ENCODE measurements at places on chromosomes 7 and 10.
A peak's percentile ranks its signal among the peaks of the same experiment; 100 is the strongest.

DNA sequence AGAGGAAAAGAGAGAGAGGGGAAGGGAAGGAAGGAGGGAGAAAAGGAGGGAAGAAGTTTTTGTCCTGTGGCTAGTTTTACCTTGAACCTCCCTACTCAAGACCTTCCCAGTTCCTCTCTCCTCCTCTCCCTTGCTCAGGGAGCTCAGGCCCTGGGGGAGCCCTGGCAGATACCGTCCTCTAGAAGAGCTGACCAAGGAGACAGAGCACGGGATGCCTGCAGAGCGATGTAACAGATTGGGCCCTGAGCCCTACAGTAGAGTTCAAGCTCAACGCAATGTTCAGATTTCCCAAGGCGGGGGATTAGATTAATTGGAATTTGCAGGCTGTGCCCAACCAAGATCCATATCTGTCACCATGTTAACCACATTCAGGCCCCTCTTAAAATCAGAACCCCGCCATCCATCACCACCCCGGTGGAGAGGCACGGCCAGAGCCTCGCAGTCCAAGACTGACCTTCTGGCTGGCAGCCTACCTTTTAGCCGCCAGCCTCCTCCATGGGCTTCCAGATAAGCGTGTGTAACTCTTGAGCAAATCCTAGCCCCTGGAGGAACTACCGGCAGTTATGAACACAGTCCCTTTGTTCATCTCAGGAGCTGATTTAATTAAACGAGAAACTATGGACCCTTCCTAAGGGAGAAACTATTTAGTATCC is 70.6 kb downstream of the KCNMA1 start:
- peaks cover 10% of the 10 kb centered on the region for H3K27me3 ChIP-seq
- no peaks in the 10 kb centered on the region for H3K4me1 ChIP-seq
- no peak overlapping the region for H3K27ac ChIP-seq
- no peak for DNase-seq
- H3K36me3 ChIP-seq, result no peaks in the 10 kb centered on the region

- no peak overlapping the region for H3K4me3 ChIP-seq
- no peak overlapping the region for H3K27ac ChIP-seq
These were observed 42.8 kb downstream of the MYL10 start for GRCh38 chr7:101586078-101586905.

GRCh38 chr7:8154272-8154671 is 107.7 kb downstream of the ICA1 start:
- no peak overlapping the region for H3K4me3 ChIP-seq
- H3K27ac ChIP-seq, result no peak overlapping the region
- peaks cover 22% of the 10 kb centered on the region for H3K4me1 ChIP-seq
- H3K27me3 ChIP-seq, result no peaks in the 10 kb centered on the region

DNA sequence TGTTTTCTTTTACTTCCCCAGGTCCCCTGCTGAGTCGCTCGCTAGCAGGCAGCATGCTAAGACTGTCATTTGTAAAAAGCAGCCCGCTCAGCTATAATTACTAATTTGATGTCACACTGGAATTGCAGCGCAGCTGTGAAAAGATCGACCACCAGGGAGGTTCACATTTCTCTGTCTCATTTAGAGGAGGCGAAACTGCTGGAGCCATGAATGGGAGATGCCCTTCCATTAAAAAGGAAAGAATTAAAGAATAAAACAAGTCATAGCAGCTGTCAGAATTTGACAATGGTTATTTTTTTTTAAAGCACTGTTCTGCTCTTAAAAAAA is 153.5 kb downstream of the PIP4K2A start:
- peaks cover 2% of the 10 kb centered on the region for H3K4me1 ChIP-seq
- no peak overlapping the region for H3K27ac ChIP-seq
- no peaks in the 10 kb centered on the region for H3K27me3 ChIP-seq

GRCh38 chr7:133910761-133911160 is 216.4 kb upstream of the LRGUK start:
- H3K27me3 ChIP-seq, result no peaks in the 10 kb centered on the region
- no peak for DNase-seq
- peaks cover 26% of the 10 kb centered on the region for H3K36me3 ChIP-seq
- H3K4me1 ChIP-seq, result peaks cover 6% of the 10 kb centered on the region
- no peak overlapping the region for H3K27ac ChIP-seq

DNA sequence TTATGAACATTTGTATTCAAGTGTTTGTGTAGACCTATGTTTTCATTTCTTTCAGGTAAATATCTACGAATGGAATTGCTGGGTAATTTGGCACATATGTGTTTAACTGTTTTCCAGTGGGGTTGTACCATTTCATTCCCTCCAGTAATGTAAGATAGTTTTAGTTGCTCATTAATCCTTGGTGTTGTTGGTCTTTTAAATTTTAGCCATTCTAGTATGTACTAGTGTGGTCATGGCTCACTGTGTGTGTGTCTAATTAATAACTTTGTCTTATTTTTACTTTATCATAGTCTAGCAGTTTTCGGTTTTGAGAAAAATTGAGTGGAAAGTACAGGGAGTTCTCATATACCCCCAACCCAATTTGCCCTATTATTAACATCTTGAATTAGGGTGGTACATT is 278.8 kb downstream of the CAMK1D start:
- no peaks in the 10 kb centered on the region for H3K27me3 ChIP-seq
- H3K27ac ChIP-seq, result no peak overlapping the region
- H3K4me1 ChIP-seq, result peaks cover 19% of the 10 kb centered on the region
- H3K4me3 ChIP-seq, result no peak overlapping the region
- DNase-seq, result no peak
- H3K36me3 ChIP-seq, result peaks cover 2% of the 10 kb centered on the region

DNA sequence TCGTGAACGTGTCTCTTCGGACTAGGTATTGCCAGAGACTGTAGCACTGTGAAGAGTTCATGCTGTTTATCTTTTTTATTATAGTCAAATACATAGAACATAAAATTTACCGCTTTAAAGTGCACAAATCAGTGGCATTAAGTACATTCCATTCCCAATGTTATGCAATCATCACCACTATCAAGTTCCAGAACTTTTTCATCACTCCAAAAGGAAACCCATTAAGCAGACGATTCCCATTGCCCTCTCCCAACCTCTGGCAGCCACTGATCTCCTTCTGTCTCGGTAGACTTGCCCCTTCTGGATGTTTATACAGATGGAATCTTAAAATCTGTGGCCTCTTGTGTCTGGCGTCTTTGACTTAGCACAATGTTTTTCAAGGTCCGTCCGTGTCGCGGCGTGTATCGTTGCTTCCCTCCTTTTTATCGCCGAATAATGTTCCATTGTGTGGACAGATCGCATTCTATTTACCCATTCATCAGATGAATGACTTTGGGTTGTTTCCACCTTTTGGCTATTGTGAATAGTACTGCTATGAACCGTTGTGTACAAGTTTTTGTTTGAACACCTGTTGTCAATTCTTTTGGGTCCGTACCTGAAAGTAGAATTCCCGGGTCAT is 2.7 kb downstream of the PROSER2 start:
- no peaks in the 10 kb centered on the region for H3K36me3 ChIP-seq
- H3K4me1 ChIP-seq, result peaks cover 5% of the 10 kb centered on the region
- H3K27ac ChIP-seq, result no peak overlapping the region
- no peak overlapping the region for H3K4me3 ChIP-seq
- H3K27me3 ChIP-seq, result peaks cover 42% of the 10 kb centered on the region

- DNase-seq, result no peak
- H3K36me3 ChIP-seq, result peaks cover 2% of the 10 kb centered on the region
- peaks cover 4% of the 10 kb centered on the region for H3K27me3 ChIP-seq
- H3K4me1 ChIP-seq, result peaks cover 3% of the 10 kb centered on the region
- H3K27ac ChIP-seq, result no peak overlapping the region
These were observed 43.7 kb downstream of the ELFN1 start for GRCh38 chr7:1713502-1714484.

- no peaks in the 10 kb centered on the region for H3K4me1 ChIP-seq
- H3K36me3 ChIP-seq, result no peaks in the 10 kb centered on the region
- DNase-seq, result no peak
- no peaks in the 10 kb centered on the region for H3K27me3 ChIP-seq
- H3K27ac ChIP-seq, result no peak overlapping the region
These were observed 592.7 kb downstream of the INHBA start for GRCh38 chr7:41110186-41110585.

- no peak overlapping the region for H3K27ac ChIP-seq
- no peak overlapping the region for H3K4me3 ChIP-seq
- H3K36me3 ChIP-seq, result no peaks in the 10 kb centered on the region
- H3K4me1 ChIP-seq, result no peaks in the 10 kb centered on the region
- DNase-seq, result no peak
These were observed 402.3 kb downstream of the TYW1 start for GRCh38 chr7:67398916-67399315.

- peak; percentile 33 for DNase-seq
- peaks cover 18% of the 10 kb centered on the region for H3K4me1 ChIP-seq
- H3K36me3 ChIP-seq, result no peaks in the 10 kb centered on the region
- H3K4me3 ChIP-seq, result no peak overlapping the region
- no peak overlapping the region for H3K27ac ChIP-seq
- H3K27me3 ChIP-seq, result no peaks in the 10 kb centered on the region
These were observed 11.2 kb upstream of the PRDX3 start for GRCh38 chr10:119189811-119190282.

GRCh38 chr10:94288361-94289101 is 74.2 kb downstream of the NOC3L start:
- H3K4me3 ChIP-seq, result no peak overlapping the region
- H3K36me3 ChIP-seq, result no peaks in the 10 kb centered on the region
- no peaks in the 10 kb centered on the region for H3K4me1 ChIP-seq
- no peak overlapping the region for H3K27ac ChIP-seq
- peaks cover 22% of the 10 kb centered on the region for H3K27me3 ChIP-seq
- no peak for DNase-seq

GRCh38 chr10:76921383-76922010 is 716.1 kb downstream of the KCNMA1 start:
- H3K27me3 ChIP-seq, result no peaks in the 10 kb centered on the region
- no peaks in the 10 kb centered on the region for H3K4me1 ChIP-seq
- no peak for DNase-seq
- no peaks in the 10 kb centered on the region for H3K36me3 ChIP-seq

DNA sequence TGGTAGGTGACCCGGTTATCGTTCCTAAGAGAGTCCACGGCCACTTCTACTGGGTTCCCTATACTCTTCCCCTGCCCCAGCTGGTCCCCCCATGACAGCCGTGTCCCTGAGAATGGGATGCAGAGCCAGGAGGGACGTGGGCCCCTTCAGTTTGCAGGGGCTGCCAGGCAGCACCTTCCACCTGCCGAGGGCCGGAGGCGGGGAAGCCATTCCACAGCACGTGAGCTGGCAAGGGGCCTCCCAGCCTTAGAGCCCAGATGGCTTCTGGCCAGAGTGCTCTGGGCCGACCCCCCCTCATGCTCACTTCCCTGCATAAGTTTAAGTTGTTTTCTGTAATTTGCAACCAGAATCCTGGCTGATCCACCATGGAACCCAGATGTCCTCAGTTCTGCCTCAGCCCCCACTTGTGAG is 39.0 kb downstream of the DIP2C start:
- no peaks in the 10 kb centered on the region for H3K4me1 ChIP-seq
- H3K27me3 ChIP-seq, result peaks cover 4% of the 10 kb centered on the region
- H3K36me3 ChIP-seq, result no peaks in the 10 kb centered on the region
- no peak overlapping the region for H3K27ac ChIP-seq
- H3K4me3 ChIP-seq, result no peak overlapping the region

DNA sequence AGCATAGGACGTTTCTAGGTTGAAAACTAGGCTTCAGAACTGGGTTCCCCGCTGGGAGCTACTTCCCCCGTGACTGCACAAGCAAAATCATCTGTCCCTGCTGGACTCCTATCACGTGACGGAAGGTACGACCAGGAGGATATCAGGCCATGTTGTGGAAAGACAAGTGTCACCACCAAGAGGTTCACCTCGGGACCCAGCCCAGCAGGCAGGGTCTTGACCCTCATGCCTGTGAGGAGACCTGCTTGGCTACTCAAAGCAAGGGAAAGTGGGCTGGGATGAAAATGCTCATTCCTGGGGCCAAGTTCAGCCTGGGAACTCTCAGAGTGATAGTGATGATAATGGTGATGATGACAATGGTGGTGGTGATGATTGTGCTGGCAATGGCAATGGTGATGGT is 32.3 kb upstream of the DPYSL4 start:
- no peak for DNase-seq
- no peak overlapping the region for H3K4me3 ChIP-seq
- no peak overlapping the region for H3K27ac ChIP-seq
- no peaks in the 10 kb centered on the region for H3K27me3 ChIP-seq
- H3K4me1 ChIP-seq, result peaks cover 14% of the 10 kb centered on the region
- no peaks in the 10 kb centered on the region for H3K36me3 ChIP-seq

GRCh38 chr10:48946891-48947500 is 7.4 kb upstream of the LRRC18 start:
- no peak for DNase-seq
- H3K36me3 ChIP-seq, result no peaks in the 10 kb centered on the region
- H3K27ac ChIP-seq, result no peak overlapping the region
- no peaks in the 10 kb centered on the region for H3K4me1 ChIP-seq
- peaks cover 2% of the 10 kb centered on the region for H3K27me3 ChIP-seq

DNA sequence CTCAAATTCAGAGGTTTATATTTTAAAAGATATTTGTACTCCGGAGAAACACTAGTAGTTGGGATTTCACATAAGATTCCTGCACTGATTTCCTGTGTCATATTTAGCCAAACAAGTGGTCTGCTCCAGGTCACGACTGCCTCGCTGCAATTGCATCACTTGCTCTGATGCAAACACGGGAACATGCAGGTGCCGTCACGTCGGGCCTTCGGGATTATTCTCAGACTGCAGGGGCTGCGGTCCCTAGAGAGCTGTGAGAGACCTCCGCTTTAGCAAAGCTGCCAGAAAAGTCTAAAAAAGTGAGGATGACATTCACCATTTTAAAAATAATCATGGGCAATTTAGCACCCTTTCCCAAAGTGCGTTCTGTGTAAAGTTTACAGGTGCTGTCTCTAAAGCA is 93.5 kb upstream of the DDC start:
- no peak for DNase-seq
- no peak overlapping the region for H3K27ac ChIP-seq
- peaks cover 45% of the 10 kb centered on the region for H3K4me1 ChIP-seq
- no peak overlapping the region for H3K4me3 ChIP-seq
- H3K27me3 ChIP-seq, result peaks cover 2% of the 10 kb centered on the region

- H3K27ac ChIP-seq, result no peak overlapping the region
- H3K4me1 ChIP-seq, result peaks cover 2% of the 10 kb centered on the region
- no peak overlapping the region for H3K4me3 ChIP-seq
- peak; percentile 46 for DNase-seq
- H3K27me3 ChIP-seq, result peaks cover 10% of the 10 kb centered on the region
These were observed 24.8 kb upstream of the FFAR4 start for GRCh38 chr10:93541402-93542357.

DNA sequence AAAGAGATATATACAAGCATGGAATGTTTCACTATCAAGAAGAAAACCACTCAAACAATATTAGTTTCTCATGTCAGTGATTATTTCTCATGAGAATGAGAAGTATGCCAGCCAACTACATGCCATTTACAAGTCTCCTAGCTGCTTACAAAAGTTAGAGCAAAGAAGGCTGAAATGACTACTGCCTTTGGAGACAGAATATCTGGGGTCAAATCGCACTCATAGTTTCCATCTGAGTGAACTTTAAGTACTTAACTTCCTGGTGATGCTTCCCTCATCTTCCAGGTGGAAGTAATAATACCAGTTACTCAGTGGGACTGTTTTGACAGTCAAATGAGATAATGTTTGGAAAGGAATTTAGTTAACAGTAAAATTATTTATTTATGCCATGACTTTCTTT is 42.0 kb upstream of the RHOBTB1 start:
- no peak overlapping the region for H3K27ac ChIP-seq
- DNase-seq, result no peak
- H3K27me3 ChIP-seq, result peaks cover 9% of the 10 kb centered on the region
- H3K4me1 ChIP-seq, result no peaks in the 10 kb centered on the region
- H3K36me3 ChIP-seq, result no peaks in the 10 kb centered on the region
- no peak overlapping the region for H3K4me3 ChIP-seq

All from activated CD4-positive, alpha-beta memory T cell treated with anti-CD3 and anti-CD28 coated beads for 36 hours (primary cell).